ENCODE measurements at places on chromosomes 13 and 19. TPM values are rescaled to one million over a fixed set of nuclear protein-coding genes. Genes with fewer than 3 reads are reported as not detected.

HIF3A gene
- 52.0 TPM for total RNA-seq

GRCh38 chr13:113167575-113167974 is 9.1 kb downstream of the PROZ start:
- DNase-seq = no peak

MCEMP1 gene
- 0.14 TPM for total RNA-seq

DNA sequence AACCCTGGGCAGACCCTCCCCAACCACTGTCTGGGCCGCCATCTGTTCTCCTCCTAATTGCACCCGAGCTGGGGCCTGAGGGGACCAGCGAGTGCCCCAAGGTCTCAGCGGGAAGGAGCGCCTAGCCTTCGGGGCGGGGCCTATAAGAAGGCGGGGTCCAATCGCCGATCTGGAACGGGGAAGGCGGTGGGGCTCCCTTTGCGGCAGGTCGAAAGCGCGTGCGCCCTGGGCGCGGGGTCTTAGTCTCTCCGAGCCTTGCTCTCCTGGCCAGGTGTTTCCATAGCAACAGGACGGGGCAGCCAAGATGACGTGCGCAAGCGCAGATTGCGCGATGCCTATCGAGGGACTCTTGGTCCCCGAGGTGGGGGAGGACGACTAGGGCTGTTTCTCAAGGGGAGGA is 2.8 kb downstream of the MAST1 start:
- DNase-seq = no peak

- DNase-seq = no peak
These were observed 51.5 kb downstream of the GAS6 start for GRCh38 chr13:113812178-113813040.

GRCh38 chr13:39600766-39601165 is 2.2 kb downstream of the LHFPL6 start:
- DNase-seq = no peak

- DNase-seq = no peak
These were observed 131.2 kb downstream of the RXFP2 start for GRCh38 chr13:31870511-31870910.

GRCh38 chr13:67318398-67318797 is 88.3 kb upstream of the PCDH9 start:
- no peak for DNase-seq

GRCh38 chr13:97700306-97700848 is 253.1 kb upstream of the IPO5 start:
- DNase-seq = no peak

DNA sequence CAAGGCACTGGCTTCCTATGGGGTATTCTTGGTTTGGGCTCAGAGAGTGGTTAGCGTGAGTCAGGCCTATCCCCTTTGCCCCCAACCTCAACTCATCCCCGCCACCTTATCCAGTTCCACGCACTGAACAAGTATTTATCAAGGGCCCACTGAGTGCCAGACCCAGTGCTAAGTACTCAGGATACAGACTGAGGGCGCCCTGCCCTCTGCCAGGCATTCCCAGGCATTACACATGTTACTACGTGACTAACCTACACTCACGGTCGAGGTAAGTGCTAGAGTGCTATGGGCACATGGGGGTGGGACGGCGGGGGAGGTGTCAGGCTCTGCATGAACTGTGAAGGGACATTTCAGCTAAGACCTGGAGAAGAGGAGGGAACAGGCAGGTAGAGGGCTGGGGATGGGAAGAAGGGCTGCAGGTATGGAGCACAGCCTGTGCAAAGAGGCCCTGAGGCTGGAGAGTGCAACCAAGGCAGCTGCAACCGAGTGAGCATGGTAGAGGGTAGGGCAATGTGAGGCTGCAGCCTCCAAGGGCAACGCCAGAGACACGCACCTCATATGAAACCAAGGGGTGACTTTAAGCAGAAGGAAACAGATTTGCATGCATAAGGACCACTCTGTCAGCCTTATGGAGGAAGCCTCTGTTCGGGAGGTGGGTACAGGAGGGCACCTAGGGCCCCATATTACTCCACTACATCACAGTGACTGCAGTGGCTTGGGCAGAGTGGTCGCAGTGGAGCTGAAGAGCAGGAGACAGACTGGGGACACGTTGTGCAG is 22.5 kb downstream of the DHRS12 start:
- no peak for DNase-seq

DNA sequence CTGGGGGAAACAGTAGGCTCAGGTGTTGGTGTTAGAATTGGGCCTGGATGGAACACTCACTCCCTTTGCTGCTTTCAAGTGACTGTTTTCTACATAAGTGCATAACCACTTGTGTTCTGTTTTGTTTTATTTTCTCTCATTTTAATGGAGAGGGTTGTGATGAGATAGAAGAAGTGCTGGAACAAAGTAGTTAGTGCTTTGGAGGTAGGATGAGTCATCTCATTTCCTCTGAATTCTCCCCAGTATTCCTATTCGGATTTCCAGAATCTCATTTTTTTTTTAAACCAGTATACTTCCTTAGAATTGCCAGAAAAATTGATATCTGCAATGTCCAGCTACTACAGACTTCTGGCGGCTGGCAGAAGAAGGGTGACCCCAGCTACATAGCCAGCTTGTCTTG is 575.9 kb downstream of the MYO16 start:
- DNase-seq = no peak

DNA sequence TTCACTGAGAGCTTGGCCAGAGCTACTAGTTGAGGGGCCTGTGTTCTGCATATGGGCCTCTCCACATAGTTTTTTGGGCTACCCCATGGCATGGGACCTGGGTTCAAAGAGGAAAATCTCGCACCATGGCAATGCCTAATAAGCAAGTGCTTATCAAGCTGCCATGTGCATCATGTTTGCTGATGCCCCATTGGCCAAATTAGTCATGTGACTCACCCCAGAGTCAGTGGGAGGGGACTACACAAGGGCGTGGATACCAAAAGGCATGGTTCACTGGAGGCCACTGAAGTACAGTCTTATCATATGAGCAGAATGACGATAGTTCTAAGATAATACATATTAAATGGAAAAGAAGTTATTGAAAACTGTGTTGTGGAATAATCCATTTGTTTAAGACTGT is 214.8 kb downstream of the LMO7 start:
- DNase-seq = no peak

CACNG7 gene
- not detected for total RNA-seq

ZNF534 gene
- not detected for total RNA-seq

- no peak for DNase-seq
These were observed 74.8 kb upstream of the XPO4 start for GRCh38 chr13:20977394-20977793.

DNA sequence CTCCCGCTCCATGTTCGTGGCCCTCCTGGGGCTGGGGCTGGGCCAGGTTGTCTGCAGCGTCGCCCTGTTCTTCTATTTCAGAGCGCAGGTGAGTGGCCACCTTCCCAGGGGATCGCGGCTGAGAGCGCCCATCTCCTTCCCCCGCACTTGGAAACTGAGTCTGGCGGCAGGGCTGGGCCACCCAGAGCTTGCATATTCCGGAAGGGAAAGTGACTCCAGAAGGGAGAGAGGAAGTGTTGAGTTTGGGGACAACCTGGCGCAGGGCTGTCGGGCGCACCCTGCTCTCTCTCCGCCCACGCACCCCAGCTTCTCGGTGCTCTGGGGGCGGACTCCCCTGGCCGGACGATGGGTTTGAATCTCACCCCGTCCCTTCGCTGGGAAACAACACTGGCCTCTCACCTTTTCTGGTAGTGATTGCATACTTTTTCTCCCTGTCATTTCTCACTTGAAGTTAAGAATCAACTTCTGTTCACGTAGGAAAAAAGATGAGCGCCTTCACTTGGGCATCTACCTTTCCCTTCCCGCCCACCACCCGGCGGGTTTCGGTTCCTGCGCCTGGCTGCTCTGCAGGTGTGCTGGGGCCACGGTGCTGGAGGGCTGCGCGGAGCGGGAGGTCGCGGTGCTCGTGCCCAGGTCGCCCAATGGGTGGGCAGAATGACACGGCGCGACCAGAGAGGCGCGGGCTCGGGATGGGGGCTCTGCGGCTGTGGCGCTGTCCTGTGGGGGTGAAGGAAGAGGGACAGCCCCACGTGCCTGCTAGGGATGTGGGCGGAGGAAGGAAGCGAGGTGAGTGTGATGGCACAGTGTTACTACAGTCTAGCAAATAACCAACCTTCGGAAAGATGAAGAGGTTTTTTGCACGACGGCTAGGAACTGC is 721 bp downstream of the TNFSF11 start:
- DNase-seq = no peak

DNA sequence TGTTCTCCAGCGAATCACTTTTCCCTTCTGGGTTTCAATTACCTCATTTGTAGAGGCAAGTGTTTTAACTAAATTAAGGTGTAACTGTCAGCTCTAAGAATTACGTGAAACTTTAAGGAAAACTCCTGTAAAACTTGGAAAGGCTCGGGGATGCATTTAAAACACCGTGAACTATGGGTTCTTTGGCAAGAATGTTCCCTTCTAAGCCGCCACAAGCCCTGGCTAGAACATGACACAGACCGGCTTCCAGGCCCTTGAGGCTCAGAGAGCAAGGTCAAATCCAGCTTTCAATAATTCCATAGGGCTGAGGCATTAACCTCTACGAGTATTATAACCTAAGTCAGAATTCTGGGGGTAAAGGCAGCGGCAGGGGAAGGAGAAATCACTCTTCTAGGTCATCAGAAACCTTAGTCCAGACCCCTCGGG is 685 bp downstream of the VWA8 start:
- DNase-seq = no peak

ANO8 gene
- total RNA-seq = 33.2 TPM

DNA sequence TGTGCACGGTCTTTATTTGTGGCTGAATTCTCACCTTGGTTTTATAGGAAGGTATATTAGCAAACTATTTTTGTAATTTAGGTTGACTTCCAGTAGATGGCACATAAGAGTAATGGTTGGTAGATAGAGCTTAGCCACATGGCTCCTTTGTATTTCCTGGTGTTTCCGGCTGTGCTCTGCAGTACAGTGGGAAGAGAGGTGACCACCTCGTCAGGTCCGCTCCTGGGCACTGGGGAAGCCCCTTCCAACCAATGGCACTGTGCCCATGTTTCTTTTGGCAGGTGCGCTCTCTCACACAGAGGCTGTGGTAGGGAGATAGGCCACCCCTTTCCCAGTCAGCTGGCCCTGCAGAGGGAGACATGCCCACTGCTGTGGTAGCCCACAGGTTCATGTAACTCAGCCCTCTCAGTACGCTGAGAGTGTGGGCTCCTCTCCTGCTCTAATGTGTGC is 74.3 kb upstream of the ATP12A start:
- DNase-seq = no peak

- no peak for DNase-seq
These were observed 1130.4 kb upstream of the SLC10A2 start for GRCh38 chr13:104196611-104197010.

DNA sequence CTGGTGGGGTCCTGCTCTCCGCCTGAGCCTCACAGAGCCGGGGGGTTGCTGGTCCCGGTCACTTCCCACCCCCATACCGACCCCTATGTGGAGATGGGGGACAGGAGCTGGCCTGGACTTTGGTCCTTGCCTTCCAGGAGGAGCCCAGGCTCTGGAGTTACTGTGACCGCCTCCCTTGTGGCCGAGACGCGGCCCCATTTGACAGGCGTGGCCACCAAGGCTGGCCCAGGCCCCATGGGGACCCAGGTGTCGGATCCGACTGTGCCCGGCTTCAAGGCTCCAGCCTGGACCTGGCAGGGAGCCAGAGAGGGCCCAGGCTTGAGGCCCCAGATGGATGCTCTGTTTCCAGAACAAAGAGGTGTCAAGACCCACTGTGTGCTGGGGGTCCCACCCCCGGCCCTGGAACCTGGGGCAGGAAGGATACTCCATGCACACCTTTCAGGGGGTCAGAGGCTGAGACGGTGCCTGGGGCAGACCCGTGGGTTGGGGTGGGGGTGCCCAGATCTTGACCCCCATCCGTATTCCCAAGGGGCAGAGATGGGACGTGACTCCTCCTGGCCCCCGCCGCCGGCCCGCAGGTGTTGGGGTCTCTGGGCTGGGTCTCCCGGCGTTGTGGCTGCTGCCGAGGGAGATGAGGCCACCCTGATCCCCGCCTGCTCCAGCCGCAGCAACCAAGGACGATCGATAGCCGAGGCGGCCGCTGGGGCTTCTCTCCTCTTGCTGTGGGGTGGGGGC is 47.8 kb upstream of the TCF3 start:
- no peak for DNase-seq

- DNase-seq = no peak
These were observed 23.0 kb upstream of the PLPP2 start for GRCh38 chr19:313988-314815.

- DNase-seq = no peak
These were observed 19.8 kb downstream of the RBM26 start for GRCh38 chr13:79386125-79386826.

- no peak for DNase-seq
These were observed 257.9 kb downstream of the COG6 start for GRCh38 chr13:39913339-39913738.

DNA sequence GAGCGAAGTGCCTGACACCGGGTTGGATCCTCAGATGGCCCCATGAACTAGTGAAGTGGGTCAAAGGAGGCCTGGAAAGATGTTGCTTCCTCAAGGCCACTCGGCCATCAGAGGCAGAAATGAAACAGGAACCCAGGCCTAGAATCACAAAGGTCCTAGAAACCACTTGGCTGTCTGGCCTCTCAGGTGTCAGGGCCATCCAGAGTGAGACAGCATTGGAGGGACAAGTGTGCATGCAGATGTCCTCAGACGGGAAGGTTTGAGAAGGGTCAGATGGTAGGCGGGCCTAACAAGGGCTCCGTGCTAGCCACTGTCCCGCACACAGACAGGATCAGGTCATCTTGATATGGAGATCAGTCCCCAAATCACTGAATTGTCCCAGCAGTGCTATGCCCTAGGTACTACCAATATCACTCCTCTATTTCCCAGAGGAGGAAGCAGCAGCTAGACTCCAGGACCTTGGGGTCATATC is 14.3 kb downstream of the CCDC97 start:
- DNase-seq = no peak

GRCh38 chr19:43581467-43581866 is 5.9 kb downstream of the PINLYP start:
- no peak for DNase-seq

EPS8L1 gene
- total RNA-seq = 127 TPM

UCHL3 gene
- total RNA-seq = 21.0 TPM

RNF113B gene
- not detected for total RNA-seq

DNA sequence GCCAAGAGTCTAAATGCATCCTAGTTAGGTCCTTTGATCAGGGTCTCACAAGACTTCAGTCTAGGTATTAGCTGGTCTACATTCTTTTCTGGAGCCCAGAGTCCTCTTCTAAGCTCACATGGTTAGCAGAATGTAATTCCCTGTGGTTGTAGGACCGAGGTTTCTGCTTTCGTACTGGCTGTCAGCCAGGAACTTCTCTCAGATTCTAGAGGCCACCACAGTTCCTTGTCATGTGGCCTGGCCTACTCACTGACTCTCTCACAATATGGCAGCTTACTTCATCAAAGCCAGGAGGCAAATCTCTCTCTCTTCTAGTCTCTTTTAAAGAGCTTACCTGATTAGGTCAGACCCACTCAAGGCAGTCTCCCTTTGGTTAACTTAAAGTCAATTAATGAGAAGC is 82.9 kb downstream of the POU4F1 start:
- DNase-seq = no peak

- DNase-seq = no peak
These were observed 16.0 kb downstream of the IZUMO4 start for GRCh38 chr19:2112516-2113320.

- no peak for DNase-seq
These were observed 161.6 kb downstream of the LMO7 start for GRCh38 chr13:75797719-75798118.
